Stimulated activated CD8-positive, alpha-beta memory T cell treated with anti-CD3 and anti-CD28 coated beads, Interleukin-12 subunit alpha, Interleukin-12 subunit beta, amount 100 ng/mL, for 1 hour (primary cell): ENCODE measurements at places on chromosomes 13 and 19.

- DNase-seq: no peak
Measured at GRCh38 chr13:77980592-77980991, 62.0 kb upstream of the EDNRB start.

DNA sequence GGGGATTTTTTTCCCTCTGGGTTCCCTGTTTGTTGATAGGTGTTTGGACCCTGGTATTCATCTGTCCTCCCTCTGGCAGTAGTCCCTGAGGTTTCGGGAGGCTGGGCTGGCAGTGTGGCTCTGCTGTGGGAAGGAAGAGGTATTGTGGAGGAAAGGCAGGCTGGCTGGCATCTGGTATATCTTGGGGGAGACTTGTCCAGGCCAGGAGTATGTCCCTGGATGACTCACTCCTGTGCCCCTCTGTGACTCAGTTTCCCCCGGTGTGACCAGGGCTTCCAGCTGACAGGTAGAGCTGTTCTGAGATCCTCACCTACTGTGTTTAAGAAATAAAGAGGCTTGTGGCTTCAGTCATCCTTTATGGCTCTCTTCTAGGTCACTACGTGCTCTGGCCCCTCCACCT is 14.2 kb upstream of the ZNF492 start:
- no peak for DNase-seq

- no peak for DNase-seq
Measured at GRCh38 chr13:52104624-52105023, 24.2 kb downstream of the NEK5 start.

- no peak for DNase-seq
Measured at GRCh38 chr13:95784900-95785290, 108.0 kb downstream of the DNAJC3 start.

- no peak for DNase-seq
Measured at GRCh38 chr13:86840250-86841191, 830.6 kb upstream of the SLITRK5 start.

DNA sequence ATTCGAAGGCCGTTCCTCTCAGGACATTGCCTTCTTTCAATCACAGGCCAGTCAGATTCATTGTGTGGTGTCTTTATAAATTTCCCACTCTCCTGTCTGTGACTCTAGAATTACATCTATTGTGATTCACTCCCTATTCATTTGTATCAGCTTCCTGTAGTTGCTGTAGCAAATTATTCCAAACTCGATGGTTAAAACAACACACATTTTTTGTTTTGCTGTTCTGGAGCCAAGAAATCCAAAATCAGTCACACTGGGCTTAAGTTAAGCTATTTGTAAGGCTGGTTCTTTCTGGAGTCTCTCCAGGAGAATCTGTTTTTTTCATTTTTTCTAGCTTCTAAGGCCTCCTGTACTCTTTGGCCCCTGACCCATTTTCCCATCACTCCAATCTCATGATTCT is 1487.0 kb upstream of the SLC10A2 start:
- no peak for DNase-seq

GRCh38 chr19:17862711-17863519 is 3.2 kb downstream of the RPL18A start:
- no peak for DNase-seq

GRCh38 chr13:94322925-94323763 is 156.3 kb downstream of the DCT start:
- DNase-seq: no peak

DNA sequence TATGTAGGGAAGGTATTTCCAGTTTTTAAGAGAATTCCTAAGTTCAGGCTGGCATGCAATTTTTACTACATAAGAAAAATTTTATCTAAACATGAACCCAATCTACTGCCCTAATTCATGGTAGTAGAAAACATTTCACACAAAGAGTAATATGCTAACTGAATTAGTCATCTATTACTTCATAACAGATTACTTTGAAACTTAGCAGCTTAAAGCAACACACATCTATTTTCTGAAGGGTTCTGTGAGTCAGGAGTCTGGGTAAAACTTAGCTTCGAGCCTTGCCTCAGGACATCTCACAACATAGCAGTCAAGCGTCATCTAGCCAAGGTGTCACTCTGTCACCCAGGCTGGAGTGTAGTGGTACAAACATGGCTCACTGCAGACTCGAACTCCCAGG is 537.5 kb downstream of the DCT start:
- no peak for DNase-seq

- no peak for DNase-seq
Measured at GRCh38 chr19:10971107-10971726, 10.4 kb downstream of the SMARCA4 start.

DNA sequence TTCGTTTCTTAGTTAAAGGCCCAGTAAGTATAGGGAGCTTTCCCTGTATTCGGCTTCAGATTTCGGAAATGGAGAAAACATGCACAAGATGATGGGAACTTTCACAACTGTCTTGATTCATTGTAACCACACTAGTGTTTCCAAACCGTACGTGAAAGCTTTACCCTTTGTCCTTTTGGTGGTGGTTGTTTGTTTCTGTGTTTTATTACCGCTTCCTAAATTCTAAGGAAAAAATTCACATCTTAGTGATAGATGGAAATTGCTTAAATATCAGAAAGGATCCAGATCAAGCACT is 504 bp upstream of the VWA8 start:
- DNase-seq: no peak

DNA sequence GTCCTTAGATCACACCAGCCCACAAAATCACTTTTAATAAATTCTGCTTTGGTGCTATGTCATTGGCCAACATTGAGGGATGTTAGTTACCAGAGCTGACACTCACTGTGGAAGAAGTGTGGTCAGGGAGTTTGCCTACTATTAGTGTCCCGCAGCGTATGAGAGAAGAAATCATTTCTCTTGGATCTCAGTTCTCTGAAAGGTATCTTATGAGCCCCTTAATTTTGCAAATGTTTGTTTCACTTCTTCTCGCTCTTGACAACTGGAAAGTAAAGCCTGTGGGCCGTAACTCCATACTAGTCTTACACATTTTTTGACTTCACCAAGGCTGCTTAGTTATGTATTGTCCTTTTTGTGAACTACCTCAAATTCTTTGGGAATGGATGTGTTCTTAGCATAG is 80.9 kb downstream of the FLT1 start:
- no peak for DNase-seq

GRCh38 chr13:98974053-98974452 is 3.8 kb downstream of the DOCK9 start:
- no peak for DNase-seq

DNA sequence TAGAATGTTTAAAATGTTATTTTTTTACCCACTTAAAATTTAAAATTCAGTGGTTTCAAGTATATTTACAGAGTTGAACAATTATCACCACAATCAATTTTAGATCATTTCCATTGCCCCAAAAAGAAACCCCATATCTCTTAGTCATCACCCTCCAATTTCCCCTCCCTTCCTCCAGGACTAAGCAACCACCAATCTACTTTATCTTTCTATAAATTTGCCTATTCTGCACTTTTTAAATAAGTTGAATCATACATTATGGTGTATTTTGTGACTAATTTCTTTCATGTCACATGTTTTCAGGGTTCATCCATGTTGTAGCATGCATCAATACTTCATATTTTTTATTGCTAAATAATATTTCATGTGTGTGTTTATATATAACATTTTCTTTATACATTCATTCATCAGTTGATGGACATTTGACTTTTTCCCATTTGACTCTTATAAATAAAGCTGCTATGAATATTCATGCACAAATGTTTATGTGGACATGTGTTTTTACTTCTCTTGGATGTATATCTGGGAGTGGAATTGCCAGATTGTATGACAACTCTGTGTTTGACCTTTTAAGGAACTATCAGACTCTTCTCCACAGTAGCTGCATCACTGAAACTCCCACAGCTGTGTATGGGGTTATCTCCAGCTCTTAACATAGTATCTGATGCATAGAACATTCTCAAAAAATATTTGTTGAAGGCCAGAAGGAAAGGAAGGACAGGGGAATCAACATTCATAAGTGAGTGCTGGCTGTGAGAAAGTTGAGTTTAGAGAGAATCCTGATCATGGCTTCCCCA is 107.8 kb upstream of the OXGR1 start:
- no peak for DNase-seq

GRCh38 chr13:25847145-25847544 is 204.7 kb downstream of the SHISA2 start:
- no peak for DNase-seq

GRCh38 chr13:42392716-42393572 is 121.0 kb downstream of the AKAP11 start:
- DNase-seq: no peak

- DNase-seq: peak; percentile 35
Measured at GRCh38 chr13:24683838-24684599, 3.8 kb downstream of the ATP12A start.

GRCh38 chr13:104318121-104318520 is 1251.9 kb upstream of the SLC10A2 start:
- no peak for DNase-seq

- no peak for DNase-seq
Measured at GRCh38 chr13:95375706-95376105, 74.5 kb upstream of the ABCC4 start.

DNA sequence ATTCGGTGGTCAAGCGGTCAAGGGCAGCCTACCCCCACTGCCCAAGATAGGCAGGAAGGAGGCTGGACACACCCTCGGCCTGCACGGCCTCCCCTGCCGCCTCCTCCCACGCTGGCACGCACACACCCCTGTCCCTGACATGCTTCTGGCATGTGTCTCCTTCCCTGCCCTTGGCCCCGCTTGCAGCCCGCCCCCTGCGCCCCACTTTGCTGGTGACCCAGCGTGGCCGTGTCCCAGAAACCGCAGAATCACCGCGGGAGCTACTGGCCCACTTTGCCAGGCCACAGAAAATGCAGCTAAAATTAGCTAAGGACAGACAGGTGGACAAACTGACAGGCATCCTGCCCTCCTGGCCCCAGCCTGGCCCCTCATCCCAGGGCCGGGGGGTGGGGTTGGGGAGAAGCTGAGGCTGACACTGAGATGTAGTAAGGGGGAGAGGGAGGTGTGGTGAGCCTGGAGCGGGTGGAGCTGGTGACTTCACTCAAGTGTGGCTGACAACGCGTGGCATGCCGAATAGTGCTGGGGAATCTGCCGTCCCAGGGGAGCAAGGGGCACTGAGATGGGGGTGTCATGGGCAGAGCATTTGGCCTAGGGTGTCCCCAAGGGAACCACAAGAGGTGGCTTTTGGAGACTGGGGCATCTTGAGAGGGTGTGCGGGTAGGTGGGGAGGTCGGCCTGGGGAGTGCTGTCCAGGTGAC is 2.4 kb downstream of the SHANK1 start:
- DNase-seq: no peak

DNA sequence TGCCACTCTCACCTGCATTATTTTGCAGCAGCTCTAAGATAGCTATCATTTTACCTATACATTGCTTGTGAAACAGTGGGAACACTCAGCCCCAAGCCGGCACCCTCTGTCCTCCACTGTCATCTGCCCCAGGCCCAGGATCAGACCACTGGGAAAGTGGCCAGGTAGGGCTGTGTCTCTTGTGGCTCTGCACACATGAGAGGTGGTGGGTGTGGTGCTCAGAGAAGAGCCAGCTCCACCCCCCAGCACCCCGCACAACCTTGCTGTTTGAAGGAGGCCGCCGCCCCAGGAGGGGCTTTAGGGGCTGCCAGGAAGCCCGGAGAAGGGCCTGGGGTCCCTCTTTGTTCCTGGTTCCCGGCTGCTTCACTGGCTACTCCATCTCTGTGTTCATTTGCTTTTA is 26.6 kb downstream of the PPP1R37 start:
- no peak for DNase-seq
